ENCODE measurements at places on chromosomes 2 and 18.

- peak; percentile 18 for DNase-seq
These were observed 37.6 kb downstream of the C18orf63 start for GRCh38 chr18:74353169-74353775.

- no peak for DNase-seq
These were observed 805 bp downstream of the CIDEA start for GRCh38 chr18:12254820-12255511.

DNA sequence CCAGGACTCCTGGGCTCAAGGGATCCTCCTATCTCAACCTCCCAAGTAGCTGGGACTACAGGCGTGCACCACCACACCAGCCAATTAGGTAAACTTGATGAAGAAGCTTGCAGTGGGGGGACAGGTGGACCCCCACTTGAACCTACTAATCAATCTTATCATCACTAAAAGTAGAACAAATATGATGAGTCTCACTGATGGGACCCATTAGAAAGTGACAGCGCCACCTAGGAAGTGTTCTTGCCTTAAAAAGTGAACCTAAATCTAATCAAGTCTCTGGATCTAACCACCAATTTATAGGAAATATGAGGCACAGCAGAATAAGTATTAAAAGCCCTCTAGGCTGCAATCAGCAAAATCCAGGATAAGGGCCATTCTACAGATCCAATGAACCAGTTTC, 79.2 kb downstream of the BIN1 start:
- no peak for DNase-seq

GRCh38 chr2:216606551-216607276, 26.5 kb upstream of the IGFBP2 start:
- peak; percentile 48 for DNase-seq

- peak; percentile 63 for DNase-seq
These were observed 678 bp upstream of the OTX1 start for GRCh38 chr2:63049970-63050333.

DNA sequence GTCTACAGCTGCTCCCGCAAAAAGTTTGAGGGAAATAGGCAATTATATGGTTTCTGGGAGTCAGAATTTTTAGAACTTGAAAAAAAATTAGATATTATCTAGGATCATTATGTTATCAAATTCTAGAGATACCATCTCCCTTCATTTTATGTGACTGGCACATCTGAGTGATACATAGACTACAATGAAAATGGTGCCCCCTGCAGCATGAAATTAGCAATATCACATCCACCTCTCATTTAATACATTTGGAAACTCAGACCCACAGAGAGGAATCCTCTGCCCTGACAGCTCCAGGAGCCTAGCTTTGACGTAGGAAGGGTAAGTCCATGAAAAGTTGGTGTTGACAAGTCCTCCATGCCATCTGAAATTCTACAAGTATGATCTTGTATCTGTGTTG, 381.6 kb downstream of the SUCLG1 start:
- DNase-seq: peak; percentile 35

GRCh38 chr2:57890464-57890863, 156.1 kb upstream of the VRK2 start:
- no peak for DNase-seq

- DNase-seq: no peak
These were observed 34.6 kb upstream of the TBR1 start for GRCh38 chr2:161381546-161381945.

GRCh38 chr18:25284281-25284680, 67.7 kb downstream of the ZNF521 start:
- no peak for DNase-seq

- DNase-seq: peak; percentile 63
These were observed 1.4 kb upstream of the SLC23A3 start for GRCh38 chr2:219171231-219171651.

DNA sequence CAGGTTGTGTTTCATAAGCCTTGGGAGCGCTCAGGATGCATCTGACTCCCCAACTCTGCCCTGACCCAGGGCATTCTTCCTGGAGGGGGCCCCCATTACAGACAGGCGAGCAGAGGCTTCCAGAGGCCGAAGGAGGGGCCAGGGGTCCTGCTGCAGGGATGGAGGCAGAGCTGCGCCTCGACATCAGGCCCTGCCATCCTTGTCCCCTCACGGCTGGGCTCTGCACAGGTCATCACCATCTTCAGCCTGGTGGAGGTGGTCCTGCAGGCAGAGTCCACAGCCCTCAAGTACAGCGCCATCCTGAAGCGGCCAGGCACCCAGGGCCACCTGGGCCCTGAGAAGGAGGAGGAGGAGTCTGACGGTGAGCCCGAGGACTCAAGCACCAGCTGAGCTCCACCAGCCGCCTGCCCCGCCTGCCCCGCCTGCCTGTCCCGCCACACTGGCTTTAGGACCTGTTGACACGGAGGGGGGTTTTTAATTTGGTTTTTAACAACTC, 42.3 kb upstream of the ALPP start:
- DNase-seq: peak; percentile 7

DNA sequence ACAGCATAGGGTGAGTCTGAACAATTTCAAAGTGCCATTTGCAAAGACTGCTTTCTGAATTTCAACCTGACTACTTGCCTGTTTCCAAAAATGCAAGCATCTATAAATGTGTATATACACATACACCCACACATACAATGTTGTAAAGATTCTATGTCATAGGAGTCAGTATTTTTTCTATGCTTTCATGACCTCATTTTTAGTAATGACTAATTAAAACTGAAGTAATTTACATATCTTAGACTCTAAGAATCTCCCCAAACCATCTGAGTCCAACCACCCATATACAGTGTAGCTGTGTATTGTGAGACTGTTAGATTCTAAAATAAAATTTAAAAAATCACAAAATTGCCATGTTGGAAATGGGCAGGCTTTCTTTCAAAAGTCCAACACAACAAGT, 162.0 kb upstream of the STK17B start:
- no peak for DNase-seq

GRCh38 chr18:63836456-63836855, 51.0 kb upstream of the SERPINB2 start:
- DNase-seq: no peak

DNA sequence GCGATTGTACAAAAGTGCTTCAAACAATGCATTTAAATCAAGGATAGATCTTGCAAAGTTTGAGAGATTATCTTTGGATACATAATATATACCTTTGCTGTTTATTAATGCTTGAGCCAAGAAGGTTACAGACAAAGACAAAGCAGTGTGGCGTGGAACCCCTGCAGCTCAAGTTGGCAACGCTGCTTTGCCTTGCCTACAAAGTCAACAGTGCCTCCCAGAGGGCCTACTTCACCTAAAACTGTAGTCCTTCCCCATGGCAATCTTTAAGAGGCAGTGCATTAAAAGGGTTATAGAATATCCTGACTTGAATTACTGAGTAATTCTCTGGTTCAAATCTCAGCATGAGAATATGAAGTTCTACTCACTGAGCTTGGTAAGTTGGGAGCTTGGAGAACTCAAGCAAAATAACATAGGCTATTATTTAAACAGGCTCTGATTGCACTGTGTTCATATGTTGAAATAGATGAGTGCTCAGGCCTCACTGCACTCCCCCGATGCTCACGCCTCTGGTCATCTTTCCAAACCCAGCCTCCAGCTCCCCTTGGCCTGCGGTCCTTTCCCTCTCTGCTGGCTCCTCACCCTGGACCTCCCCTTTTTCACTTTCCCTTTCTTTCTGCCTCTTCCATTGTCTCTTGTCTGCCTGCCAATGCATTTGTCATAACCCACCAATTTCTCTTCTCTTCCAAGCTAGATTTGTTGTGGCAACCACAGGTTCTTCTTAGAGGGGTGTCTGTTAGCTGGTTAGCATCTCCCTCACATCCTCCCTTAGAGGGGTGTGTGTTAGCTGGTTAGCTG, 96.5 kb downstream of the MYT1L start:
- DNase-seq: no peak

DNA sequence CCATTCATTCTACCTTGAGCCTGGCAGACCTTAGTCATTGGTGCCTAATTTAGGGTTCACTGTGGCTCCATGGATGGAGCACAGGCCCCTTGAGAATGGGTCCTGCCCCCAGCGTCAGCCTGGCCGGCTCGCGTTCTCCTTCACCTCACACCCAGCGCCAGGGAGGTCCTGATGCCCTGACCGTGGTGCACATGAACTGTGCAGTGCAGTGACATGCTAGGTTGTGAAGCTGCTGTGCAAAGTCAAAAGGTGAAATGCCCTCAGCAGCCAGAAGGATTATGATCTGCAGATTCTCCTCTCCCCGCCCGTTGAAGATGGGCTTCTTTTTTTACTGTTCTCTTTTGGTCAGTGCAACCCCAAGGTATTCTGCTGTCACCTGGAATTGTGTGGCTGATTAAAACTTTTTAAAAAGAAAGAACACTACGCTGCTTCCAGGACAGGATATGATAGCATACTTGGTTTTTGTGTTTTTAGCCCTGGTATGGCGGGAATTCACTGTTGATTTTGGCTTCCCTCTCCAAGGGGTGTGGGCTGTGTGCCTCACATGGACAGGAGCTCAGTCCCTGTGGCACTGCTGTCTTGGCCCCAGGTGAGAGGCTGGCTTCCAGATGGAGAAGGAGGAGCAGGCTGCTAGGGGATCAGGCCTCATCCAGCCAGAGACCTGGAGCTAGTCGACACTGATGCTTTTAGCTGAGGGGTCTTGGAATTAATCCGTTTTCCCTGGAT, 49.4 kb upstream of the MCFD2 start:
- DNase-seq: no peak

GRCh38 chr2:17644997-17645720, 104.7 kb downstream of the VSNL1 start:
- no peak for DNase-seq

DNA sequence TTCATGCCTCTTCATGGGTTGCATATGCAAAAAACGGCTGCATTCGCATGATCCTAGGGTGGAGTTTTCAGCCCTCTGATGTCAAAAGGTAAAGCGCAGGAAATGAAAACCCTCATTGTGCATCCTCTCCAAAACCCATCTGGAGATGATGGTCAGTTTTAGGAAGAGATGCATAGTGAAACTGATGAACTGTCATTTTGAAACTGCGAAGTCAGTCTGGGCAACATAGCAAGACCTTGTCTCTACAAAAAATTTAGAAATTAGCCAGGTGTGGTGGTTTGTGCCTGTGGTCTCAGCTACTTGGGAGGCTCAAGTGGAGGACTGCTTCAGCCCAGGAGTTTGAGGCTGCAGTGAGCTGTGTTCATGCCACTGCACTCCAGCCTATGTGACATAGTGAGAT, 2.5 kb upstream of the TTLL4 start:
- no peak for DNase-seq

DNA sequence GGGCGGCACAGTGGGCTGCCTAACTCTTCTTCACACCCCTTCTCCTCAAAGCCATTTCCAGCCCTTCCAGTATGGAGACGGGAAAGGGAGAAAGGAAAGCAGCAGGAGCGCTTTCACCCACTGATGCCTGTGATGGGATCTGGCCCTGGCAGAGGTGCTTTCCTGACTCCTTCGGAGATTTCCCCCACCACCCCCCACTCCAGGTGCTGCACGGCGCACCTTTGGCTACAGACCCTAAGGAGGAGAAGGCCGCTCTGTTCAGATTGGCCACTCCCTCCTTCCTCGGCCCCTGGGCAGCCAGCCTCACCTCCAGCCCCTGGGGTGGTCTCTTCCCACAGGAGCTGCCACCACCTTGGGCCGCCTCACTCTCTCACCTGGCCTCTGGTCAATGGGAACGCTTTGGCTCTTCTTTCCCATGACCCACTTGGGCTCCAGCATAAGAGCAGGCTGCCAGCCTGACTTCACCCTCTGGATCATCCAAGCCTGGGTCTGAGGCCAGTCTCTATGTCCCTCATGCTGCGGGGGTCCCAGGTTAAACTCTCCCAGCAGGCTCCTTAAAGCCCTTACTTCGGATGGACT, 18.4 kb upstream of the MAL start:
- DNase-seq: no peak

GRCh38 chr18:24876266-24876665, 415.8 kb downstream of the HRH4 start:
- no peak for DNase-seq

GRCh38 chr2:108701208-108701607, 18.1 kb upstream of the RANBP2 start:
- no peak for DNase-seq

DNA sequence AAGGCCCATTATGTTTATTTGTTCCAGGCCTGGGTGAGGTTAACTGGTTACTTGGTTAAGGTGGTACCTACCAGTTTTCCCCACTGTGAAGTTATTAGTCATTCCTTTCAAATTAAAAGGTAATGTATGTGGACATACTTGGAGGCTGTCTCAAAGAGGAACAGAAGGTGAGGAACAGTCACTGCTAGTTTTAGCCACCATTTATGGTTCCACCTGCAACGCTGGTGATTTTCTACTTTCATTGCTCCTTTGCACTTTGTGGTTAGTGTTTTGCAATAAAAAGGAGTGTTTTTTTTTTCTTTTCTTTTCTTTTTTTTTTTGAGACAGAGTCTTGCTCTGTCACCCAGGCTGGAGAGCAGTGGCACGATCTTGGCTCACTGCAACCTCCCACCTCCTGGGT, 6.1 kb upstream of the ST6GAL2 start:
- no peak for DNase-seq

DNA sequence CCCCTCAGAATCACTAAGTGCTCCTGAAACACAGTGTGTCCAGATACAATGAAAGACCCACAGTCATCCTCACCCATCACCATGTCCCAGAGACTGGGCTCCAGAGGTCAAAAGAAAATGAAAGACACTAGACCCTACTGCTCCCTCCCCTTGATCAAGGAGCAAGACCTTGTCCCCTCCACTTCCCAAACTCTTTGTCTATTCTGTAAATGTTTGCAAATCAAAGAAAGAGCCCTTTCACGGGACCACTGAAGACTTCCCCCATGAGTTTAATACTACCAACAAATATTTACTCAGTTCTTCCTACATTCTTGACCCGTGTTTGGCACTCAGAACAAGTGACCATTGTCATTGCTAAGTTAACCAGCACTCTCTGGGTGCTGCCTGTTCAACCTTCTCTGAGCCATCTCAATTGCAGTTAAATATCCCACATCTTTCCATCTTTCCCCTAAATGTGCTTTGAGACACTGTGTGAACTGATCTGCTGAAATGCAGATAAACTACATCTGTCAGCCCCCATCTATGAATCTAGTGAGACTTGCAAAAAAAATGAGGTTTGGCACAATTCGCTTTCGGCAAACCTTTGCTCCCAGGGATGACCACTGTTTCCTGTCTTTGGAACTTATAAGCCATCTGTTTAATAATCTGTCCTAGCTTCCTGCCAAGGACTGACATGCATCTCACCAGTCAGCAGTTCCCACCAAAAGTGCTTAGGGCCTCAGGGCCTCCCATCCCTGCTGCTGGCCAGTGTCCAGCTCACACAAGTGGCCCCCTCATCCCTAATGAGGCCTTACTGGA, 170.3 kb downstream of the GFPT1 start:
- DNase-seq: no peak

GRCh38 chr2:127193164-127193966, 26.7 kb downstream of the CYP27C1 start:
- no peak for DNase-seq

- DNase-seq: no peak
These were observed 1402.0 kb upstream of the PIK3C3 start for GRCh38 chr18:40553029-40553428.

- DNase-seq: peak; percentile 47
These were observed 92.1 kb downstream of the LYPD6 start for GRCh38 chr2:149422337-149422990.

DNA sequence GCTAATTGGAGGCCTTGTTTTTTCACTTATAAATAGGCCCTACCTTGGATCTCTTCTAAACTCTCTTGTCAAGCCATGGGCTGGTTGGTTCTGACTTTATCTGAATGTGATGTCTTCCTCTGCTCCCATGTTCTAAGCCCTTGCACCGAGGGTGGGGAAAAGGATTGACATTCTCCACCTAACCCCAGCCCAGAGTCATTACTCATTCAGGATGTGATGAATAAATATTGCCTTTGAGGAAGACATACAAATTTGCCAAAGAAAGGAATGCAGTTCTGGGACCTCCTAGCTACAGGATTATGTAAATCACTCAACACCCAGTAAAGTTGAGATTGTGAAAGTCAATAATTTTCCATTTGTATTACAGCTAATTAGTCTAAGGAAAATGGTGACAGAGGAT, 142.1 kb upstream of the LYPD6 start:
- peak; percentile 78 for DNase-seq

All from HAP-1 (cell line).